ENCODE measurements at places on chromosomes 12 and 14.
A peak's percentile ranks its signal among the peaks of the same experiment; 100 is the strongest.

DNA sequence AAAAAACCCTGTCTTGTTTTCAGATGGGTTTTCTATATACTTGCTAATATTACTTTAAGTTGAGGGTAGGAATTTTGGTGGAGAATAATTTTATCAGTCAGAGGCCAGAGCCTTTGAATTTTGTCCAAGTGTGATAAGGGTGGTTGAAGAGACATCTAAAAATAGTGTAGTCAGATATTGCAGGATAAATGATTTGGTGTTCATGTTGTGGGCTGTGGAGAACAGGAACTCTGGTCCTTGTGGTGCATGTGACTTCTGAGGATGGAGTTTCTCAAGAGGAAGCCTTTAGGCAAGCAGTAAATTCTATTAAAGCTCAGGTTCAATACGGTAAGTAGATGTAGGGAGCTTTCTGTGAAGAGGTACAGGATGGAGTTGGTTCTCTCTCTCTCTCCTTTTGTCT, 2.8 kb downstream of the ADAM21 start:
- no peak for DNase-seq

DNA sequence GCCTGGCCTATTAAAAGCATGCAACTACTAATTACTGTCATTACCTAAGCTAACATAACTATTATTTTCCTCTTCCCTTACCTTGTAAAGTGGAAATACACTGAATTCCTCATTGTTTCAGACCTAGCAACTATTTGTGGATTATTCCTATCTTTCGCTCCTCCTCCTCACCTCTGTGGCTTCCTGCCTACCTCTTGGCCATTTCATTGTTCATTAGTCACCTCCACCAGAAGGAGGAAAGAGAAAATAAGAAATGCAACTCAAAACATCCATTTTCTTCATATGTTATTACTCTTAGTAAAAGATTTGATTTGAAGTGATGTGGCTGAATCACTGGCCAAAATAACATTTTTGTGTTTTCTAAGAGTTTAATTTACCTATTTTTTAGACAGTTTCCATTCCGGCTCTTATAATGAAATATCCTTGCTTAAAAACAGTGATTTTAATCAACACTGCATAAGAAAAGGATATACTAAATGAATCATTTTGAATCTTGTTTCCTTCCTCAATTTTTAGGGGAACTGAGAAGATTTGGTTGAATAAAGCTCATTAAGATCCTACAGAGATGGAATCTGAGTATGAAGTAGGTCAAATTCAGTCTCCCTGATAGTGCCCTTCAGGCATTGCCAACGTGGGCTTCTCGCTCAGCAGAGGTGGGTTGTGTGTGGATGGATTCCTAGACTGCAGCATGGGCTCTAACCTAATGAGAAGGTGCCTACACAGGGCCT, 27.6 kb upstream of the ARHGAP5 start:
- peak; percentile 11 for DNase-seq

DNA sequence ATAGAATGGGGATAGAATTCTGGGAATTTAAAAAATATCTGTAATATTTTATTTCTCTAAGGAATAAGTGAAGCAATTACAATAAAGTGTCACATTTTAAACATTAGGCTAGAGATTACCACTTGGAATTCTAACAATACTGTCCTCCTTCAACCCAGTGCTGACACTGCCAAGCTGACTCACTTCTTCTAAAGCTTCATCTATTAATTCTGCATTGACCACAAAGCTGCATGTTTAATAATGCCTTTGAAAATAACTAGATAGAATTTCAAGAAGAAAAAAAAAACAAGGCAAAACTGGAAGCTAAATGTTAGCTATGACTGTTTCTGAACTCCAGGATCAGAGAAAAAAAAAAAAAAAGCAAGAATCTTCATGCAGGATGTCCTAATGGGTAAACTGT, 970.7 kb upstream of the FBXO33 start:
- peak; percentile 47 for DNase-seq

- DNase-seq = peak; percentile 30
These were observed 579.1 kb downstream of the SLC16A7 start for GRCh38 chr12:60174941-60175340.

DNA sequence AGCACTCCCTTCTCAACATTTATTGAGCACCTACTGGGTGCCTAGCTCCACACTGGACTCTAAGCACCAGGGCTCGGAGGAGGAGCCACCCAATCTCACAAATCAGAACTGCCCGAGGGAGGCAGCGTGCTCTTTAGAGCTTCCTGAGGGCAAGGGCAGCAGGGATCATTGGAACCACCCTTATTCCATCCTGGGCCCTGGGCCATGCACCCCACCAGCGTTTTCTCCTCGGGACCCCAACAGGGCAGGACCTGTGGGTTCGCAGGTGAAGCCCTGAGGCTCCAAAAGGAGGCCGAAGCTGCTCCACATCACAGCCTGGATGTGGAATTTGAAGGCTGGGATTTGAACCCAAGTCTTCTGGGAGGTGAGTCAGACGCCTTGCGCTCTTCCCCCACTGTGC, 15.4 kb downstream of the TMEM119 start:
- DNase-seq = no peak

GRCh38 chr12:2326470-2326869, 273.7 kb downstream of the CACNA1C start:
- DNase-seq = no peak

GRCh38 chr14:75188520-75189268, 12.3 kb upstream of the TMED10 start:
- DNase-seq = no peak

DNA sequence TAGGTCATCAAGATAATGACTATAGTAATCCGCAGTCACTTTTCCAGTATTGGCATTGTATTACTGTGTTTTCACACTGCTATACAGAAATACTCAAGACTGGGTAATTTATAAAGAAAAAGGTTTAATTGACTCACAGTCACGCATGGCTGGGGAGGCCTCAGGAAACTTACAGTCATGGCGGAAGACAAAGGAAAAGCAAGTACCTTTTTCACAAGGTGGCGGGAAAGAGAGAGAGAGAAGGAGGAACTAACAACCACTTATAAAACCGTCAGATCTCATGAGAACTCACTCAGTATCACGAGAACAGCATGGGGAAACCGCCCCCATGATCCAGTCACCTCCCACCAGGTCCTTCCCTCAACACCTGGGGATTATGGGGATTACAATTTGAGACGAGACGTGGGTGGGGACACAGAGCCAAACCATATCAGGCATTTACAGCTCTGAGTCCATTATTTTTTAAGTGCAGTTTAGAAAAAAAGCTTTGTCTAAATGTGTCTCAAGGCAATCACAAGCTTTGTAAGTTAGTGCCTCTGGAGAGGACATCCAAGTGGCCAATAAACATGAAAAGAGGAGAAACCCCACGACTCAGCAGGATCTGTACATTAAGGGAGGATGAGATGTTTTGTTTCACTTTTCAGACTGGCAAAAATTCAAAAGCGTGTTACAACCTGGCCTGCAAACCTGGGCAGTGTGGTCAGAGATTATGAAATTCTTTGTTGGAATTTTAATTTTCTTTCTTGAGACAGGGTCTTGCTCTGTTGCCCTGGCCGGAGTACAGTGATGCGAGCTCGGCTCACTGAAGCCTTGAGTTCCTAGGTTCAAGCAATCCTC, 82.0 kb downstream of the DNAH10 start:
- no peak for DNase-seq

DNA sequence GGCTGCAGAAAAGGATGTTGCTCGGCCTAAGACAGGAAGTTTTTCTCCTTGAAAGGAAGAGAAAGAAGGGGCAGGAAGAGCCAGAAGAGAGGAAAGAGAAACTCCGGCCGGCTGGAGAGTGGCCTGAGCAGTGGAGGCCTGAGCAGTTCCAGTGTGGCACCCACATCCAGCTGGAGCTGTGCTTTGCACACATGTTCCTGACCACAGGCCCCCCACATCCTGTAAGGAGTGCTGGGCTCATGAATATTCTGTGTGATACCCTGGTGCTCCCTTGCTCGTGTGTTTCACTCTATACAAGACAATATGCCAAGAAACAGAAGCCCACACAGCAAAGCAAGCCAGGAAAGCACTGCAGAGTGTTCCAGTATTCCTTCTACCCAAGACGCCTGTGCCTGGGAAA, 27.1 kb downstream of the POLE start:
- no peak for DNase-seq

DNA sequence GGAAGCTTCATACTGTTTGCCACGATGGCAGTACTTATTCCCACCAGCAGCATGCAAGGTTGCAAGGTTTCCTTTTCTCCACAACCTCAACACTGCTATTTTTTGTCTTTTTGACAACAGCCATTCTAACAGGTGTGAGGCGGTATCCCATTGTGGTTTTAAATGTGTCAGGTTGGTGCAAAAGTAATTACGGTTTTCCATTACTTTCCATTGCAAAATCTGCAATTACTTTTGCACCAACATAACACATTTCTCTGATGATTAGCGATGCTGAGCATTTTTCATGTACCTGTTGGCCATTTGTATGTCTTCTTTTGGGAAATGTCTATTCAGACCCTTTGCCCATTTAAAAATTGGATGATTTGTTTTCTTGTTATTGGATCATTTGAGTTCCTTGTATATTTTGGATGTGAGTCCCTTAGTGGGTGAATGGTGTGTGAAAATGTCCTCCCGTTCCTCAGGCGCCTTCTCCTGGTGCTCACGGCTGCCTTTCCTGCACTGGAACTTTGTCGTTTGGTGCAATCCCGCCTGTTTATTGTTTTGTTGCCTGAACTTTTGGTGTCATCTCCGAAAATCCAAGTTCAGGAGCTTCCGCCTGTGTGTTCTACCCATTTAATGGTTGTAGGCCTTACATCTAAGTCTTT, 213.6 kb downstream of the KIF26A start:
- DNase-seq = no peak

DNA sequence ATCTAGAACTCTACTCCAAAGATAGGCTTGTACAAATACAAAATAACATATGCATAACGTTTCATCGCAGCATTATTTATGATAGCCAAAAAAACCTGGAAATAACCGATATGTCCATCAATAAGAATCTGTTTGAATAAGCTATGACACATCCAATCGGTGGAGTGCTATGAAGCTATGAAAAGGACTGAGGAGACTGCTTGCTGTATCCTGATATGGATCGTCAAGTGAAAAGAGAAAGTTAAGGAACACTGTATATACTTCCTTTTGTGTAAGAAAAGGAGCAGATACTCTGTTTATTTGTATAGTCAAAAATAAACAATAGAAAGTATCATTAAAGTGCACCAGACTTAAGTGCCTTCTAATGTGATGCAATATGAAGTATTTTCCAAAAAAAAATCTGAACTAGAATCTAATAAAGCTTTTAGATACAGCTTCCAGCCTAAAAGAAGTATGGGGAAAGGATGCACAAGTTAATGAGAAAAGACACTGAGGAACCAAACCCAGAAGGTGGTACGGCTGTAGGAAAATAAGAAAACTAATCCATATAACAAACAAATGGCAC, 645 bp upstream of the KLHDC1 start:
- no peak for DNase-seq

GRCh38 chr12:123979566-123979965, 6.6 kb downstream of the ZNF664 start:
- DNase-seq = no peak

DNA sequence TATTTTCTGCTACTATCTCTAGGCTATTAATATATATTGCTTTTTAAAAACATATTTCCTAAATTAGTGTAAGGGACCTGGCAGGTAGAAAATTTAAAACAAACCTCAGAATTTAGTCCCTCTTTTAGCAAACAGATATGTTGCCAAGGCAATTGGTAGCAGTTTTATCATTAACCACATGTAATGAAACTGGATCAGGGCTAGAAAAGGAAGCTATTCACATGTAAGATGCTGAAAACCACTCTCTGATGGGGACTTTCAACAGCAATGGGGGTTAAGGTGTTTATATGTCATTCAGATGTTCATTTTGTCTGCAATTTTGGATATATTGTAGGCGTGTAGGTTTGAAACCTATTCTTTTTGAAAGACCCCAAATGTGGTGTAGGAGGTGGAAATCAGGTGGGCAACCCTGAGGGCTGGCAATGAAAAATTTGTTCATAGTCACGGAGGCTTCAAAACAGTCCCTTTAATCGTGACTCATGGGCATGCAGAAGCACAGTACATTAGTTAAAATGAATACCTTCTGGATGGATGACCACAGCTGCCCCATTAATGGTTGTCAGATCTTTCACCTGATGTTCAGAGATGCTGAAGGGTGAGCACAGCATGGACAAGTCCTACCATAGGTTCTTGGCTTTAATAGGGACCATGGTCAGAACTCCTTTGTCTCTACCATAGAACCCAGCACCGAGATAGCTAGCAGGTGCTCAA, 5.9 kb upstream of the PKP2 start:
- no peak for DNase-seq

DNA sequence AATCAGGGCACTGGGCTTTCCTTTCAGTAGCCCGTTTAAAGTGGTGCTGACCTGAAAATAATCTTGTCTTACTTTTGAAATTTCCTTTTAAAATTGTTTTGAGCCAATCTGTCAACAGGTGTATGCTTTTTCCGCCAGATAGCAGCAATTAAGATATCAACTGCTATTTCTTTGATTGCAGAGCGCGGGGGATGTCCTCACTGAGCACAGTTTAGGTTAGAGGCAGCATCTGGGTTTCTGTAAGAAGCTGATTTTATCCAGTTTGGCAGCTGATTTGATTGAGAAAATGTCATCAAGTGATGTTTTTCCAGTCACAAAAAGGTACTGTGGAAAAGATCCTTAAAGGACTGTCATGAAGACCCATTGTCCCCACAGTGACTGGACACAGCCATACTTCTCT, 371.8 kb downstream of the ADAMTS20 start:
- DNase-seq = no peak

DNA sequence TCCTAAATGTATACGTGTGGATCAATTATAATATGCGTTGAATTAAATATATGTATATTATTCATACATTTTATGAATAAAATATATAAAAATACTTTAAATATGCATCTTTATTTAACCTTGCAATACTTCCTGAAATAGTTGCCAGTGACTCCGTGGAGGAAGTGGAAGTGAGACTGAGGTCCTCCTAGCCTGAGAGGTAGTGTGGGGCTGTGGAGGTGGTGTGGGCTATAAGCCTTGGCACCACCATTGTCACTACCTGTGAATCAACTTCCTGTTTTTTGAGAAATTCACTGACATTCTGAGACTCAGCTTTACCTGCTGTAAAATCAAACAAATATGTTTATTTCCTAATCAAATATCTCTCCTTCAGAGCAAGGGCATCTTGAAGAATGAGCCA, 514.2 kb downstream of the VRK1 start:
- DNase-seq = no peak

DNA sequence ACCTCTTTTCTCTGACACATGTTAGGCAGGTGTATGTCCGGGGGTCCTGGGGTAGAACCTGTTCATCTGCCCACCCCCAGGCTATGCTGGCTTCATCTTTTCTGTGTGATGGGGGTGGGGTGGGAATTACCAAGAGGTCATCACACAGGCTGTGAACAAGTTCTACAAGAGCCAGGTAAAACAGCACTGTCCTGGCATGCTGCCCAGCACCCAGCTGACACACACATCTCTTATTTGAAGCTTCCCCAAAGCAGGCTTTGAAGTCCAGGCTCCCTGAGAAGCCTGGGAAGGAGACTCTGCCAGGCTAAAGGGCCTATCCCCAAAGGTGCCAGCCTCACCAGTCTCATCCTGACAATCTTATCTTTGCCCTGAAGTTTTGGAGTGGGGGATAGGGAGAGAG, 141.1 kb downstream of the ALG10 start:
- DNase-seq = no peak

DNA sequence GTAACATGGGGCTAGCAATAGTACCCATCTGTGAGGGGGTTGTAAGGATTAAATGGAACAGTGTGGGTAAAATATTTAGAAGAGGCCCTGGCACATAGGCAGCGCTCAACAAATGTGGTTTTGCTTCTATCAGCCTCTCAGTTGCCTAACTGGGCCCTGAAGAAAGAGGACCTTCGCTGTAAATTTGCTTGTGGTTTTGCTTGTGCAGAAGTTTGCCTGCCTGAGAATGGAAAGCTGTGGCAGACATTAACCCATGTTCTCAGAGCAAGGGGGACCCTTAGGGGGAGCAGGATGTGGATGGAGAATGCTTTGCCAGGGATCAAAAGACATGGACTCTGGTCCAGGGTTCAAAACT, 160.1 kb downstream of the BRMS1L start:
- no peak for DNase-seq

Data from fibroblast of lung (primary cell).